ENCODE measurements at places on chromosomes 2 and 18.

GRCh38 chr2:25330273-25330672, 11.5 kb downstream of the DNMT3A start:
- DNase-seq: no peak

GRCh38 chr18:13266218-13267100, 47.9 kb downstream of the LDLRAD4 start:
- DNase-seq: no peak

DNA sequence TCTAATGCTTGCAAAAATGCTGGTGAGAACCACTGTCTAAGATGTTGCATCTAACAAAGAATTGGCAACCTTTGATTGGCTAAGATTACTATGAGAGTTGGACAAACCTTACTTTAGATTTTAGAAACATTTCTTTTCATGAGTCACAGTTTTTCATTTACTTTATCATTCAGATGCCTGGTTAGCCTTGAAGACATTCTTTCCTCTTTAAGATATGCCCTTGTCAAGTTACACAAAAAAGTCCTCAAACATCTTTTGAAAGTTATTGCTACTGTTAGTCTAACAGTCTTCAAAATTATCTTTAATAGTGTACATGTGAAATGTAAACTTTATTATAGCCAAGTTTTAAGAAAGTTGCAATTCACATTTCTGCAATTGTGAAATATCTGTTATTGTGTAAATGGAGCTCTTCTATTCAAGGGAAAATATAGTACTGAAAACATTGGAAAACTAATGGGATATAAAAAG, 276.3 kb downstream of the RND3 start:
- DNase-seq: no peak

DNA sequence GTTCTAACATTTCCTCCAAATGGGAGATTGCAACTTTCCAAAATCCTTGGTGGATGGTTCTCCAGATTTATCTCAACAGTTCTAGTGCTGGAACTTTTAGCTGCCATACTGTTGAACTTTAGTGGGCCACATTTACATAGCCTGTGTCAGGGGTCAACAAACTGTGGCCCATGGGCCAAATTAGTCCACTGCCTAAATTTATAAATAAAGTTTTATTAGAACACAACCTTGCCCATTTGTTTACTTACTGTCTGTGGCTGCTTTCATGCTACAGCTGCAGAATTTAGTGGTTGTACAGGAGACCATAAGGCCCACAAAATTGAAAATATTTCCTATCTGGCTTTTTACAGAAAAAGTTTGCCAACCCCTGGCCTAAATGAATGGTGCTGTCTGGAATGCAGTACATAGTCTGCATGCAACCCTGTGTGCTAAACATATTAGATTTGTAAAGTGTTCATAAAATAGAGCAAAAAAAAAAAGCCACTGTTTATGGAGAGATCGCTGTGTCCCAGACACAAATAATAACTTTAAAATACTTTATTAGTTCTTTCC, 30.3 kb downstream of the MGAT5 start:
- no peak for DNase-seq

DNA sequence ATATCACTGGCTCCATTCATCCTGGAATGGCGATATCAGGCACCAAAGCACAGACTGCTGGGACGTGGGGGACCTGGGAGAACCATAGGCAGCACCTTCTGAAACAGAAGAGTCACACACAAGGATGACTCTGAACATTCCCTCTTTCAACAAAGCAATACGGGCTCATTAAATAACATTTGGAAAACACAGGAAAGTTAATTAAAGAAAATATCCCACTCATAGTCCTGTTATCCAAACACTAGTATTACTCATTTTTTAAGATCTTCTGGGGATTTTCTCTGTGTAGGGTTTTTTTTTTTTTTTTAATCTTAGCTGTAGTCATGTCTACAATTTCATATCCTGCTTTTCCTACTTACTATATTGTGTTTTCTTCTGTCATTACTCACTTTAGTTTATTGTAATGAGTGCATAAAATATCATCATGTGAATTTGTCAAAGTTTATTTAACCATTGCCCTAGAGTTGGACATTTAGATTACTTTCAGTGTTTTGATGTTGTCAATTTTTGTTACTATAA, 70.0 kb upstream of the SP3 start:
- DNase-seq: no peak

GRCh38 chr18:5868218-5868854, 27.0 kb downstream of the TMEM200C start:
- DNase-seq: no peak

DNA sequence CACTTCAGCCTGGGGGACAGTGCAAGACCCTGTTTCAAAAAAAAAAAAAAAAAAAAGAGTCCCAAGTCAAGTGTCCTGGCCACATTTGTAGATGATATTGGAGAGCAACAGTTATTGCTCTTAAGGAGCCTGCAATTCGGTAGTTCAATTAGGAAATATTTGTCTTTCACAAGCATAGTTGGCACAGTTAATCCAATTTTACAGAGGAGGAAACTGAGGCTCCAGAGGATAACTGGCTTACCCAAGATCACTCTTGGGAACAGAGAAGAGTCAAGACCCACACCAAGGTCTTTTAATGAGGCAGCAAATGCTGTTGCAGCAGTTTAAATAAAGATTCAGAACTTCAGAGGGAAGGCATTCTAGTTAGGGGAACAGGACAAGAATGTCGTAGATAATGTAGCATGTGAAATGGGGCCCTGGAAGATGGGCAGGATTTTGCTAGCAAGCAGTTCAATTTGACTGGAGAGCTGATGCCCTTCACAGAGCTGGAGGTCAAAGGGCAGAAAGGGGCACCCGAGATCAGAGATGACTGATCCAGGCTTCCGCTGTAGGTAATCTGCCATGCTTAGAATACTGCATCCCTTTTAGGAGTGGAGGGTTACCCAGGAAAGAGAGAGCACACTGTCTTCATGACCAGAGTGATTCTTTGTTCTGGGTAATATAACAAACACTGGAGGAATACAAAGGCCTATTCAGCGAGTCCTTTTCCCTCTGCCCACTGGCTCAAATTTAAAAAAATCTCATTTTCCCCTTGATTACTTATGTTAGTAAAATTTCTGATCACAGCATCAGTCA, 3.0 kb downstream of the NPC1 start:
- DNase-seq: no peak

GRCh38 chr2:65026704-65027464, 29.3 kb upstream of the CEP68 start:
- DNase-seq: no peak

GRCh38 chr2:120771111-120771780, 35.6 kb downstream of the GLI2 start:
- DNase-seq: no peak

- no peak for DNase-seq
Observed at GRCh38 chr2:137659616-137660015, 304.7 kb upstream of the HNMT start.

GRCh38 chr2:227397562-227397961, 9.8 kb upstream of the SCYGR1 start:
- DNase-seq: no peak

Measured in T-helper 9 cell (primary cell).